ENCODE measurements at places on chromosomes 1 and 21.

DNA sequence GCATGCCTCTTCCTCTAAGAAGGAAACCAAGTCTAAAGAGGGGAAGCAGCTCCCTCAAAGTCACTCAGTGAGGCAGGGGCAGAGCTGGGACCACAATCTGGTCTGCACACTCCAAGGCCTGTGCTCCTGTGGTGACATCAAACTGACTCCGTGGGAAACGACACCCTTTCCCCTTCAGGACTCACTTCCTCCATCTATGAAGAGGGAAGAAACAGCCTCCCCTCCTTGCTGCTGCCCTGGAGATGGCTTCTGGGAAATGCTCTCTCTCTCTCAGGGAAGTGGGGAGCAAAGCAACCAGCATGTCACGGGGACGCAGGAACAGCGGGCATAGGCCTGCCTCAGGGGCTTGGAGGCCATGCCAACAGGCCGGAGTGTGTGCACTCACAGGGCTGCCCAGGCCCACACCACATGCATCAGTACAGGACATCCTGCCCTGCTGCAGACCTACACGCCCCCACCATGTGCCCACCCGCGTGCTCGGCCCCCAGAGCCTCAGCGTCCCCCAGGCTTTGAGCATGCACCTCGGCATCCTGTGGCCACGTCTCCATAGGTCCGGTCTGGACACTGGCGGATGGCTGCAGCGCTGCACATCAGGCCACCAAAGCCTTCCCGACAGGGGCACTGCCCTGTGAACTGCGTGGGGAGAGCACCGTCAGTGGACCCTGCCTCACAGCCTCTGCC is 25.7 kb downstream of the LAMB3 start:
- DNase-seq: no peak

DNA sequence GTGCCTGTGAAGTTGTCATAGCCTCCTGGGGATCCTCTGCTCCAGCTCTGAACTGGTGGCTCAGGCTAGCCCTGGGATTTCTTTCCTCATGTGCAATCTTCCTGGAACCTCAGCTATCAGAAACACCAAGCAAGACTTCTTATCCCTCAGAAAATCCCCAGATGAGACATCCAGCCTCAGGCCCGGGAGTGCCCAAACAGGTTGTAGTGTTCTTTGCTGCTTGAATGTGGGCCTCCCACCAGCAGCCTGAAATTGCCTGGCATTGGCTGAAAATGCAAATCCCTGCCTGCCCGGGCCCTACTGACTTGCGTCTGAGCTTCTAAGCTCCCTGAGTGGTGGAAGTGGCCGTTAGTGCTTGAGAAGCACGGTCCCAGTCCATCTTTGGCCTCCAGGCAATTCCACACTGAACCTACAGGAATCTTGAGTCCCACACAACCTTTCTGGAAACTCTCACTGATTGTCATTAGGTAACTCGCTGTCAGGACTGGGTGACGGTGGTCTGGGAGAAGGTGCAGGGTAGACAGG is 146.8 kb downstream of the ZBTB18 start:
- DNase-seq: no peak

DNA sequence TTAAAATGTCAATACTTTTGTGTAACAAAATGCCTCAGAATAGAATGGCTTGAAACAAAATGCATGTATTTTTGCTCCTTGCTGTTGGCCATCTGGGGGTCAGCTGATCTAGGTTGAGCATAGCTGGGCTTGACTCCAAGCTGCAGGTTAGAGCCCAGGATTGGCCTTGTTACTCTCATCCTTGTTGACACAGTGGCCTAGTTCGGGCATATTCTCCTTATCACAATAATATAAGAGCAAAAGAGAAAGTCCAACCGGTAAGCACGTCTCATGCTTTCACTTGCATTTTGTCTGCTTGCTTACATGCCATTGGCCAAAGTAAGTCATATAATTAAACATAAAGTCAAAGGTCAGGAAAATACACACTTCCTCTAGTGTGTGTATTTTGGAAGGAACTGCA is 456.2 kb downstream of the KCNT2 start:
- no peak for DNase-seq

- DNase-seq: no peak
Measured at GRCh38 chr1:110736900-110737605, 62.3 kb upstream of the KCNA3 start.

- DNase-seq: no peak
Measured at GRCh38 chr1:24506691-24507381, 4.2 kb downstream of the RCAN3 start.

GRCh38 chr1:65278376-65279069 is 30.8 kb upstream of the DNAJC6 start:
- DNase-seq: no peak

DNA sequence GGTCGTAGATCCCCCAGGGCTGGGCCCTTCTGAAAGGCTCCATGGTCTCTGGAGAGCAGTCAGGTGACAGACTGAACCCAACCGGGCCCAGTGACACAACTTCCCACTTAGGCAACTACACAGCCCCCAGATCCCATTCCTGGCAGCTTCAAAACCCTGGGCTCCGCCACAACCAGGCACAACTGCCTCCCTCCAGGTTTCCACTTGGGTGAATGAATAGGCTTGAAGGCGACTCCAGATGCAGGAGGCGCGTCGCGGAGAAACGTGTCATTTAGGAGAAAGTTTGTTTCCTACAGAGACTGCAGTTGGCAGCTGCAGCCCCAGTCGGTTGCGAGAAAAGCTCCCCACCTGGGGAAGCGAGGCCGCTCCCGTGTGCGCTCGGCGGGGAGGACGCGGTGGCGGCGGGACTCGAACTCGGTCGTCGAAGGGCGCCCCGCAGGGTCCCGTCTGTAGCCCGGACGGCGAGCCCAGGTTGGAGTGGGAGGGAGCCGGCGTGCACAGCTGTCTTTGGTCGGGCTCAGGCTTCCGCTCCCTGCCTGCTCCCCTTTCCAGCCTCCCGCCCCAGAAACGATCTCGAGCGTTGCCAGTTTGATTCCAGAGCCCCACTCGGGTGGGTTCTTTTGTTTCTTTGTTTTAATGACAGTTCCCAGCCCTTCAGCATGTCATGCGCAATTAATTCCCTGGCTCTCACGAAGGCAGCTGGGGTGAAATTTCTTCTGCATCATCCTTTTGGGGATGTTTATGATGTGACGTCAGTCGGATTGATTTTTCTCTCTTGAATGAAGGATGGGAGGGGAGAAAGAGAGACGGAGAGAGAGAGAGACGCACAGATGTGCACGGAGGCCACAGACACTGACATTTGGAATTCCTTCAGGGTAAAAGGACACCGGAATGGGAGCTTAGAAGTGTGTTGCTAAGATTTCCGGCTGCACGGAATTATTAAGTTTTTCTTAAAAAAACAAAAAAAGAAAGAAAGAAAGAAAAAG is 862 bp upstream of the SGIP1 start:
- DNase-seq: peak; percentile 43

GRCh38 chr1:212928323-212929291 is 21.7 kb upstream of the VASH2 start:
- no peak for DNase-seq

DNA sequence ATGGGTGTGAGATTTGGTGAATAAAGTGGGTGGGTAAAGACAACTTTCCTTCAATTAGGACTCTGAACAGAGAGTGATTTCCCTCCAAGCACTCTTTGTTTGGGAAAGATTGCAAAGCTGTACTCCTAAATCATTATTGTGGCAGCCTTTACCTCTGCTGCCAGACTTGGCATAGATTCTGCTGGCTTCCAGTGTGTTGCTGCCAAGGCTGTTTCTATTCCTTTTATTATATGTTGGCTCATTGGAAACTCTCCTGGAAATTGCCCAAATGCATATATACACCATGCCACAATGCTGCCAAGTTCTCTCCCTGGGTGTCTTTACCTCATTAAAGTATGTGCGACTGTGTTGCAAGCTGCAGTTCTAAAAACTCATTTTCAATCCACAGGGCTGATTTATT is 668.0 kb downstream of the MRPL39 start:
- no peak for DNase-seq

DNA sequence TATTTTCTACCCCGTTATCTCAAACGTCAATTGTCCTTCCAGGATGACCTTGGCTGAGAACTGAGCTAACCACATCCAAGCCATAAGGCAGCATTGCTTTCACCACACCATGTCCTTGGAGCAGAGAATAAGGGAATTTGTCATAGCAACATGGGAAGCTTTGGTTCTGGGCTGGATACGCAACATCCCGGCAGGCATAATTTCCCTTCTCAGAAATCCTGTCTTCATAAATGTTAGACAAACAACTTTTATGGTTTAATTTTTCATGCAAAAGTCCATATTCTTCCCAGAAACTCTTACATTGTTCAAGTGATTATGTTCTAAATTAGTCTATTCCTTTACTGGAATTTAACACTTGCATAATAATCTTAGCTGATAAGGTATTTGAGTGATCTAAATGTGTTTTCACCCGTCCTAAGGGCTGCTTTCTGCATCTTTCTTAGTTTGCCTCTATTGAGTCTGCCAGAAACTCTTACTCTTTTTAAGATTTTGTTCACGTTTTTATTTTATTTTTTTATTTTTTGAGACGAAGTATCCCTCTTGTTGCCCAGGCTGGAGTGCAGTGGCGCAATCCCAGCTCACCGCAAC is 51.8 kb downstream of the KCNJ15 start:
- DNase-seq: no peak

DNA sequence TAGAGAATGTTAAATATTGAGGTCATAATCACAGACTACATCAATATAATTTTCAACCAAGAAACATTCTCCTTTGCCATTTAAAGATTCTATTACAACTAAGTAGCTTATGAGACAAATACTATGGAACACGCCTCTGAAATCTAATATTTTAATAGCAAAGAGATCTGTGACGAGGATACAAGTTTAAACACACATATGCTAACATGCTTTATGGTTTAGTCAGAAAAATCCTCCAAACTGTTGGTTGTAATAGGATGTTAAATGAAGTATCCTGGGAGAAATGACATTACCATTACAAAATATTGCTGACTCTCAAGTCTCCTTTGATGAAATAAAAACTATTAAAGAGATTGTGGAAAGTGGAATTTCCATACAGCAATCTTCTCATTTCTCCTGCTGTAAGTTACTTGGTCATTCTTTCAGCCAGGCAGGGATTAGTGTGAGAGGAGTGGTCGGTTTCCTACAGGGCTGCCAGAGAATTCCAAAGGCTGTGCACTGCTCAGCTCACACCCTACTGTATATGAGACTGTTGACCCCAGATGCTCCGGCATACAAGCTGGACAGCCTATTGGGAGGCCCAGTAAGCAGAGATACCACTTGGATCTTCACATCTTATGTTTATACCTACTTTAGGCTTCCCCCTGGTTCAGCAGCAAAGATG is 26.6 kb downstream of the SCYL3 start:
- no peak for DNase-seq

- DNase-seq: no peak
Measured at GRCh38 chr21:41973861-41974751, 20.3 kb upstream of the C2CD2 start.

DNA sequence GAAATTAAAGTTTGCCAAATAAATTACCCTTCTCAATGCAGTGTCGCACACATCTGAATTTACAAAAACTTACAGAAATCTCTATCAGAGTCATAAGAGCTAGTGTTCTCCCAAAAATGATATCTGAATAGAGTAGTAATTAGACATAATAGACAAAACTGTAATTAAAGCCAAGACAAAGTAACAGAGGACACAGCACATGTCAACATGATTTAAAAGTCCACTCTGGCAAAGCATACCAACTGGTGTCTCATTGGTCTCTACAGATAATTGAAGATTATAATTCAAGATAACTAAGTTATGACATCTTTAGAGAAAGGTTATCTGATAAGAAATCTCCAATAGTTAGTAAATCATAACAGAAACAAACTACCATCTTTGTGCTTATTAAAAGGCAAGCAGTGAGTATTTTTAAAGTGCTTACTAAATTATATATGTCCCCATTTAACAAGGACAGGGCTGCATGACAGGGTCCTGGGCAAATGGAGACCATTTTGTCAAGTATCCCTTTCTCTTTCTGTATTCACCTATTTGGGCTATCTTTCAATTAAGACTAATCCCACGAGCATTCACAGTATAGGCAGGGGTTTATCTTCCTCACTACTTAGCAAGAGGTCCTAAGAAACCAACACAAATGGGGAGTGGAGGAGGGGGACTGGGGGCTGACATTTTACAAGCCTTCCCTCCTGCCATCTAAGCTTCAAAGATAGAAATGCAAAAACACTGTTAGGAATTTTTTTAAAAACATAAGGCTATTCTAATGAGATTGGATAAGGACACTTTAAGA is 26.0 kb downstream of the PTP4A2 start:
- DNase-seq: no peak

GRCh38 chr1:151837884-151838221 is 1.8 kb downstream of the C2CD4D start:
- no peak for DNase-seq

DNA sequence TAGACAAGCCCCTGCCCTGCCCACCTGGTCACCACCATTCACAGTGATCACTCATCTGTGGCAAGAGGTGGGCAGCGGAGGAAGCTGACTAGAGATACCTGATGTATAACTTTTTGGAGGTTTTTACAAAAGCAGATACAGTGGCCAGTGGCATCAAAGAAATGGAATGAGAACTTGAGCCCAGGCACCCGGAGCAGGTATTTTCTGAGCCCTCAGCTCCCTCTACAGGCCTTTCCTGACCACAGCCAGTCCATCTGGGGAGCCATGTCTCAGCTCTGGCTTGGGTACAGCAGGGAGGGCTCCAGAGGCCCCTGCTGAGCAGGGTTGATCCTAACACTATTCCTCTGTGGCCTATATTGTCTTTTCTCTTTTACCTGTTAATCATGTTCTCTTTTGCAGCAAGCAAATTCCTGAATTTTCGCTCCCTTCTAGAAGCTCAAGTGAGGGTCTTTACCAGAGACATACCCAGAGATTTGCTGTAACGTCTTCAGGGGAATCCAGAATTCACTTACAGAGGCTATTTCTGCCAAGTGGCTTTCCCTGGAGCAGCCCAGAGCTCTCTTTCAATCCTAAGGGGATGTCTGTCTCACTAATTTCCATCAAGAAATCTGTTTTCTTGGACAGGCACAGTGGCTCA is 27.3 kb downstream of the GPR157 start:
- DNase-seq: no peak

DNA sequence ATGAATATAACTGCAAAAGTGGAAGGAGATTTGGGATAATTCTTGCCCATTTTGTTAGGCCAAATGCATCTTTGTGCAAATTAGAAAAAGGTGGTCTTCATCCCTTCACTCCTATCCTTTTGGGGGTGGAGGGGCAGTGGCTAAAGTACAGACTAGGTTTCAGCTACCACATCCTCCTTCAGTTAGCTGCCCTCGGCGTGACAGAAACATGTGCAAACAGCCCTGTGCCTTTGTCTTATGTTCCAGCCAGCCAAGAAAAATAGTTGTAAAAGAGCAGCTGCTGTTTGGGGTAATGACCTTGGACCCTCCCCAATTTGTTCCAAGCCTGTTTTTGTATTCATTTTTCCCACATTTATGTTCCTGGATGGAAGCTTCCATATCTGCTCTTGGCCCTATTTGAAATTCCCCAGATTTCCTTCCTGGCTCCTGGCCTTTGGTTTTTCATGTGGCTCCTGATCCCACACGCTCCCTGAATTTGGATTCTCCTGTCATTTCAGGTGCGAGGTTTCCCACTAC is 8.3 kb upstream of the LGALS8 start:
- DNase-seq: no peak

DNA sequence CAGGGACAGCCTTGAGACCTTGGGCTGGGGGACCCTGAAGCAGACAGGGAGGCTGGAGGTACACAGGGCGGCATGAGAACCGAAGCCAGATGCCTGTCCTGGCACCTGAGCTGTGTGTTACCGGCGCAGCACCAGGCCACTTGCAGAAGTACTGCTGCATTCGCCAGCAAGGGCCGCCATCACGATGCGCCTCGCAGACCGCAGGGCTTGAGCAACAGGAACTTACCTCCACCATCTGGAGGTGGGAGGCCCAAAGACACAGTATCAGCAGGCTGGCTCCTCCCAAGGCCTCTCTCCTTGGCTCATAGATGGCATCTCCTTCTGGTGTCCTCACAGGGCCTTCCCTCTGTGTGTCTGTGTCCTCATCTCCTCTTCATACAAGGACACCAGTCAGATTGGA is 90.1 kb downstream of the PRDM16 start:
- no peak for DNase-seq
